ENCODE measurements at places on chromosomes 13 and 19.
A peak's percentile ranks its signal among the peaks of the same experiment; 100 is the strongest.

GRCh38 chr19:29590278-29590677, 15.8 kb upstream of the POP4 start:
- no peak for DNase-seq

DNA sequence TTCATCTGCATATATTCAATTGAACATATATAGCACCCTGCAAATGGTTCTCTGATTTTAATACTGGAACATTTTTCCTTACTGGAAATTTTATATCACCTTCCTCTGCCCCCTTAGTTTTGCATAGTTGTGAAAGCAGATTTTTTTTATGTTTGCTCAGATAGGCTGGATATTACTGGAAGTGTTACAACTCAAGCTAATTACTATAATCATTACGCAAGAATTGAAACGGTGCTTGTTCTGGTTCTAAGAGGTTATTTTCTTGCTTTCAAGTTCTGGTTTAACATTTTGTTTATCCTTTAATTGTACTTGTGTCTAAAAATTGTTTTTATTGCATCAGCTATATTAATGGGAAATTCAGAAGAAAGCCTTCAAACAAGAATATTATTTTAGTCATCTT, 95.6 kb upstream of the MYO16 start:
- no peak for DNase-seq

GRCh38 chr13:45370922-45371406, 30.0 kb upstream of the TPT1 start:
- DNase-seq = peak; percentile 71

GRCh38 chr19:38227287-38228004, 3.4 kb upstream of the DPF1 start:
- no peak for DNase-seq

DNA sequence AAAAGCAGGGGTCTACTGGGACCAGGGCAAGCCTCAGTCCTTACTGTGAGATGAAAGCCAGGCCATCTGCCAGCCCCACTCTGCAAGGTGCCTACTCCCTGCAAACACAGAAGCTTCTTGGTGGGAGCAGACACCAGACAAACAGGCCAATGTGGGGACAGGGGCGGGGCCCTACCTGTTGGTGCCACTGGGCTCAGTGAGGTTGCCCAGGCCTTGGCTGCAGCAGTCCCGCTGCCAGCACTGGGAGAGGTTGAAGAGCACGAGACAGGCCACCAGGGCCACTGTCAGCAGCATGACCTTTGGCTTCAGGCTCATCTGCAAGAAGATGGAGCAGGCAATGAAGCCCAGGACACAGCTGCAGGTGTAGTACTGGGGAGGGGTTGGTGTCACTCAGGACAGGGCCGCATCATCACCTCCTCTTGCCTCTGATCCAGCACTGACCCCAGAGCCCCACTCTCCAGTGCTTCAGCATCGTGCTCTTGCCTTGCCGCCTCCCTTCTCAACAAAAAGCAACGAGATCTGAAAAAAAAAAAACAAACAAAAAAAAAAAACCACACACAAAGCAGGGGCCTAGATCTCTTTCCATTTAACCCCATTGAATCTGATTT, 72.6 kb downstream of the NBEA start:
- DNase-seq = no peak

GRCh38 chr19:19696386-19696785, 27.7 kb downstream of the ZNF101 start:
- DNase-seq = no peak

Measured in germinal center (tissue), 1 donor.